ENCODE measurements at places on chromosomes 16 and 17.

DNA sequence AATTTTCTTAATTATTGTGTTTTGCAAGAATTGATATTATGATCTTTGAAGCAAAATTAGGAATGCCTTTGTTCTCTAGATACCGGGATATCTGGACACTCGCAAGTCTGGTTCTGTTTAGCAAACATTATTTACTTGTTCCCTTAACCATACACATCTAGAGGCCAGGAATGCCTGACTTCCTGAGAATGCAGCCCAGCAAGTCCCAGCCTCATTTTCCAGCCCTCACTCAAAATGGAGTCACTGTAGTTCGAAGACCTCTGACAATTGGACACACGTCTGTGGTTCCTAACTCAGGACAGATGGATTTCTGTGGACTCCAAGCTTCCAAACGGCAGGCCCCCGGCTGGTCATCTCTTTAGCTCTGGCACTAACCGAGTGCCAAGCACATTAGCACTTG, 355.4 kb upstream of the RBFOX1 start:
- no peak for DNase-seq

DNA sequence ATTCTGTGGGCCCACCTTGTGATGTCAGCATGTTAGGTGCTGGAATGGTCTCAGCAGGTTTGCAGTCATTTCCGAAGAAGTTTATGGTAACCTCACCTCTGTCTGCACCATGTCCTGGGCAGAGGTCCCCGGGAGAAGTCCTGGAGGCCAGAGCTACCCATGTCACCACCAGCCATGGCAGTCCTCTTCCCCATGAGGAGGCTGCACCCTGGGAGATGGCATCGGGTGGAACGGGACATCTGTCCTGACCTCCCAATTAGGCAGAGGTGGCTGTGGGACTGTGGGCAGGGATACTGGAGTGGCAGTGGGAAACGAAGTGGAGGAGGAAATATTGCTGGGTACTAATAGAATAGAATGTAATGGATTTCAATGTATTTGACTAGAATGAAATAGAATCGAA, 511.8 kb upstream of the WSB1 start:
- DNase-seq = no peak

GRCh38 chr17:31369266-31369665, 22.2 kb upstream of the RAB11FIP4 start:
- DNase-seq = no peak

DNA sequence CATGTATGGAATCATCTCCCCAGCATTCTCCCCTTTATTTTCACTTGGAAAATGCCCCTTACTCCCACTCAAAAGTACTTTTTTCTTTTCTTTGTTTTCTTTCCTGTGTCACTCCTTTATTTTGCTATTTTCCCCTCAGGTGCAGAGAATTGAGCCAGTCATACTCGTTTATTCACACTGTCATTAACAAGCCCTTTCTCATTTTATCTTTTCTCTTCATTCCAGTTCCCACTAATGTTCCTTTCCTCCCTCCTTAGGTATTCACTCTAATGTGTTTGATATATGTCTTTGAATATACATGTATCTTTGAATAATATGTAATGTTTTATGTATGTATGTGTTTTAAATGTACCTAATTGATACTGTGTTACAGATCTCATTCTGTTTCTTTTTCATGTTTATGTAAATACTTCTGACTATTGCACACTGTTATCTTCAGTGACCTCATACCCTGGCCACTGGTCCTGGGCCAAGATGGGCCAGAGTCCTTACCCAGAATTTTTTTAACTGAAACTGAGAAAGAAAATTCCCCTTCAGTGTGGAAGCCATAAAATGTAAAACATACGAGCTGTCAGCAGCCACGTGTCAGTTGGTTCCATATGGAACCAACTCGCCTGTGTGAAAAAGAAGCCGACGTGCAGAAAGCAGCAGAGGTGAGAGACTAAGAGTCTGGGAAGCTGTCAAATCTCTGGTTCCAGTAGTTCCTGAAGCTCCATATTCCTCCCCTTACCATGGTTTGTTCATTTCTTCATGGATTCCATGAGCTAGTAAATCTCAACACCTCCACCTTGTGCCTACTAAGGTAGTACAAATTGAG, 5.8 kb downstream of the SRR start:
- DNase-seq = no peak

- no peak for DNase-seq
These were observed 33.9 kb upstream of the ICAM2 start for GRCh38 chr17:64054304-64054703.

GRCh38 chr16:19486750-19487325, 35.1 kb downstream of the GDE1 start:
- DNase-seq = no peak

- no peak for DNase-seq
These were observed 5.2 kb downstream of the EPOP start for GRCh38 chr17:38669520-38669919.

- DNase-seq = no peak
These were observed 31.9 kb upstream of the HOXB13 start for GRCh38 chr17:48760411-48760810.

GRCh38 chr17:16519021-16519420, 27.0 kb upstream of the LRRC75A start:
- DNase-seq = no peak

DNA sequence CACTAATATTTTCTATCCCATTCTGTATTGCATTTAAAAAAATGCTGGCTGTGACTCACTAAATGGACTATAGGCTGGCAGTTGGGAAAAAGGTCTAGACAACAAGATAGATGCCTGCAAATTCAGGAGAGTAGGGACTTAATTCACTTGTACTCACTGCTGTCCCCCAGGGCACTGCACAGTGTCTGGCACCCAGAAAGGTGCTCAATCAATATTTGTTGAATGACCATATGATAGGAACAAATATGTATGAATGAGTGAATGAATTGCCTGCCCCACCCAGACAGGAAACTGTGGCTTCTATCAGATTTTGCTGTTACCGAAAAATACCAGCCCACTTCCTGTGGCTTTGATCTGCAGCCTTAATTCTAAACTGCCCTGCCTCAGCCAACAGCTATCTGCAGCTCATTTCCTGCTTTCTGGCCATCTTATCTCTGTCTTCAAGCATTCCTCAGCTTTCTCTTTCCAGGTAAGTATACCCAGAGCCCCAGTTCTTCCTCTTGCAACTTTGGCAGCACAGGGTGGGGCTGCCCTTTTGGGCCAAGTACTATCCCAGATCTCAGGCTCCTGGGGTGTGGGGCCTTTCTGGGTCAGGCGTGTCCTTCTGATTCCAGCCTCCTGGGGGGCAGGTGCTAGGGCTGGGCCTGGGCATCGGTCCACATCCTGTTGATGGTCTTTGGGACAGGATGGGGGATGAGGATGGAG, 15.3 kb upstream of the TNS4 start:
- no peak for DNase-seq

DNA sequence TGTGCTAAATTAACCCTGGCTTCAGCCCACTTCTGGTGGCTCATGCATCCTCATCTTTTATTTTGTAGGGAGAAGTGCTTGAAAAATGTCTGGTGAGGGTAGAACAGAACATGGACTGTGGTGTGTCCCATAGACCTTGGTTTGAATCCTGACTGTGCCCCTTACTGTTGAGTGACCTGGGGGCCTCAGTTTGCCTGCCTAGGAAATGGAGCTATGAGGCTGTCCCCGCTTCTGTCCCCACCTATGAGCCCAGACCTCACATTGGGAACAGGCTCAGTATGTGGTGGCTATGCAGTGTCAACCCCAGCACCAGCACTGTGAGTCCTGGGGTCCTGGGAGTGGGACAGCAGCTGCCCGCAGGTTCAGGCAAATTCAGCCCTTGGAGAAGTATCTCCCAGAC, 186.3 kb upstream of the GSE1 start:
- DNase-seq = no peak

- DNase-seq = no peak
These were observed 122.3 kb downstream of the MRTFB start for GRCh38 chr16:14193316-14193871.

GRCh38 chr16:74771656-74772315, 2.8 kb downstream of the FA2H start:
- DNase-seq = no peak

GRCh38 chr16:67026570-67026969, 2.4 kb upstream of the CBFB start:
- no peak for DNase-seq

DNA sequence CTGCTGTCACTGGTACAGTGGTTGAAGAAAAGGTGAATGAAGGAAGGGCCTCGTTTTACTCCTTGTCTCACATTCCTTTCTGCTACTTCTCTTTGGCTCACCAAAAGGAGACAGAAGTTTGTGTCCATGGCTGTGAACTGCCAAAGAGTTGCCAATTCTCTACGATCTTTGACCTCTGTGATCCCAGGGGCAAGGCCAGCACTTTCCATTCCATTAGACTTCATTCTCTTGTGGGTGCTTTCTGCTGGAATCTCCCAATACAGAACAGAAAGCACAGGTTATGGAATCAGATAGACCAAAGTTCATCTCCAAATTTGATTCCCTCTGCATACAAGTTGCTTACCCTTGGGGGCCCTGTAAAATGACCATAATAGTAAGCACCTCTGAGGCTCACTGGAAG, 407.6 kb downstream of the MAF start:
- DNase-seq = no peak

DNA sequence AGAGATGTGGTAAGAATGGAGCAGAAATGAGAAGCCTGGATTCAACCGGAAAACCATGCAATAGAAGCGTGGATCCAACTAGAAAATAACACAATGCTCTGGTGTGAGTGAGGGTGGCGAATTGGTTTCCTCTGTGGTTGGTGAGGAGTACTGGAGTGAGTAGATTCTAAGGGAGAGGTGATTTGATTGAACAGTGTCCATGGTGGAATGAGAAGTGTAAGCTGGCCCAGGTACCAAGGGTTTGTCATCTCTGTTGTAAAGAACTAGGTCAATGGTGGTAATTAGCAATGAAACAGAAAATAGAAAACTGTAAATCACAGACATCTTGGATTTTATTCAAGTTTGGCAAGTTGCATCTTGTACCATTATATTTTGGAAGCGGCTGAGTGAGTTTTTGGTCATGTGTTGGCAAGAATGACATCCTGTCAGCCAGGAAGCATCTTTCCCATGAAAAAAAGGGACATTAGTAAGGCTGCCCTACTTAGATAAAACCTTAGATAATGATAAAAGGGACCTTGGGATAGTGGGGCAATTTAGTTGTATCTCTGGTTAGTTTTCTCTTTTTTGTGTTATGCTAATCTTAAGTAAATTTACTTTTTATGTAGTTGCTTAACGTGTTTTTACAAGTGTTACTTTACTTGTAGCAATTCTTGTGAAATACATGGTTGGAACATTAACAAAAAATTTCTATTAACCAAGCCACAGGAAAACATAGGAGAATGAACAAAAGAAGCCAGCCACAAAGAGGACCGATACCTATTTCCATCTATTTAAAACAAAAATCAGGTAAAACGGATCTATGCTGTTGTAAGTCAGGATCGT, 20.9 kb downstream of the HSD17B2 start:
- no peak for DNase-seq

- no peak for DNase-seq
These were observed 34.2 kb downstream of the COPRS start for GRCh38 chr17:31824766-31825360.

GRCh38 chr17:78828470-78829185, 12.0 kb downstream of the USP36 start:
- no peak for DNase-seq
